Umbilical cord (tissue), 2 donors: ENCODE measurements at places on chromosomes 2 and 18. TPM values are rescaled to one million over a fixed set of nuclear protein-coding genes. Genes with fewer than 3 reads are reported as not detected.

- peak; percentile 6 for DNase-seq
Observed at GRCh38 chr18:1513519-1513918, 608.8 kb downstream of the ADCYAP1 start.

Gene KATNAL2
- total RNA-seq, result 2.9 TPM

Gene ZNF521
- total RNA-seq, result 50.6 TPM

- no peak for DNase-seq
Observed at GRCh38 chr2:82391386-82391785, 2067.7 kb downstream of the SUCLG1 start.

- DNase-seq, result no peak
Observed at GRCh38 chr2:122075381-122075780, 319.9 kb downstream of the TSN start.

- DNase-seq, result no peak
Observed at GRCh38 chr2:238345297-238345968, 25.1 kb downstream of the TRAF3IP1 start.

GRCh38 chr2:227661025-227661649, 5.5 kb upstream of the SCYGR5 start:
- no peak for DNase-seq

DNA sequence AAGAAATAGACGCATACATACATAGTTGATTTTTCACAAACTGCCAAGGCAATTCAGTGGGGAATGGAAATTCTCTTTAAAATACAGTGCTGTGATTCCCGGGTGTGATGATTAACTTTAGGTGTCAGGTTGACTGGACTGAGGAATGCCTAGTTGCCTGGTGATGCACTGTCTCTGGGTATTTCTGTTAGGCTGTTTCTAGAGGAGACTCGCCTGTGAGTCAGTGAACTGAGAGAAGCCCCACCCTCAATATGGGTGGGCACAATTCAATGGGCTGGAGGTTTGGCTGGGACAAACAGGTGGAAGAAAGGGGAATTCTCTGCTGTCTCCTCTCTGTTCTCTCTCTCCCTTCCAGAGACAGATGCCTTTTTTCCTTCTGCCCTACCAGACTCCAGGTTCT, 187.6 kb downstream of the ARHGAP28 start:
- DNase-seq, result no peak

DNA sequence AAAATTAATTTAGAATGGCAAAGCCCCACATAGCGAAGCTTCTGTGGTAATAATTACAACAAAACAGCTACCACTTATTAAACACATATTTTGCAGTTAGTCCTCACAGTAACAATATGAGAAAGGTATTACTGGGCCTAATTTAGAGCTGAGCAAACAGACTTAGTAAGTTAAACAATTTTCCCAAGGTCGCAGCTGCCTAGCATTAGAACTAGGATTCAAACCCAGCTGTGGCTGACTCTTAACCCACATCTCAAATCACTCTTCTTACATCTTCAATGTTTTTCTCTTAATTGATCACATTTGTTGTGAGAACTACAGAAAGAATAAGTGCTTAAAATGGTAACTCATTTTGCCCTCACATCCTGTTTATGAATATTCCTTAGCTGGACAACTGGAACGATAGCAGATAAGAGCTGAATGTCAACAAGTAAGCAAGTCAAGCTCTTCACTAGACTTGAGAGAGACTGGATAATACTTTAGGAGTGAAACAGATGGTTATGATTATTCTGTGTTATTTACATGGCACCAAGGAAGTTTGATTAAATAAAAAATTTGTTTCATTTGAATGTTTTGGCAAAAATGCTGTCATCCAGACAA, 59.4 kb upstream of the TMEM17 start:
- no peak for DNase-seq

DNA sequence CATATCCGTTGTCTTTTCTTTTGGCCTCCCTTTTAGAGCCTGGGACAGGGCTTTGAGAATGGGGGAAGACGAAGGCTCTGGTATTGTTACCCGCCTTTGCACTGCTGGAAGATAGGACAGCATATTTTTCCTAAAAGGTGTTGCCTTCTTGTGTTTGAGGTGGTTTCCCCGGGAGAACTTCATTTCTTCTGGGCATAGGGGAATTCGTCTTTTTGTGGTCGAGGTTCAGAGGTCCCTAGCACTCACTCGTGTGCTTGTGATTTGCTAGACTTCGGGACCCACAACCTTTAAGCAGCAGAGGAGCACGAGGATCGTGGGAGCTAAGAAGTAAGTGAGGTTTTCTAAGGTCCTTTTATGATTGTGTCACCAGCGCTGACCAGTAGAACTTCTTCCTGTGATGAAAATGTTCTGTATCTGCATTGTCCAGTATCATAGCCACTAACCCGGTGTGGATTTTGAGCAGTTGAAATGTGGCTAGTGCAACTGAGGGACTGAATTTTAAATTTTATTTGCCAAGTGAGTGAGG, 611 bp downstream of the ZNF512 start:
- DNase-seq, result no peak

DNA sequence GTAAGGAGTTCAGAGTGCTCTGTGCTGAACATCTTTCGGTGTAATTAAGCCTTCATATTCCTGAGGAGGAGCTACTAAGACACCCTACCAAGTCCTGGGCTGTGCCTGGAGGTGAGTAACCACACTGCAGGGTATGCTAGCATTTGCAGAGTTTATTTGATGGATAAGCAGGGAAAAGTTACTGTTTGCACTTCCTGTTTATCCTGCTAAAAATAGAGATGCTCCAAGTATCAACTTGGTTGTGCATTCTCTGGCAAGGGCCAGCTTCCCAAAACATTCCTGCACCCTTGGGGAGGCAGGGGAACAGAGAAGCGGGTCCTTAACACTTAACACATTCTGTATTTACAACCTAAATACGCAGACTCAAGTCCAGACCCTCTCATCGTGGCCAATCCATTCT, 49.8 kb downstream of the PARD6G start:
- peak; percentile 19 for DNase-seq

Gene PROC
- total RNA-seq, result 3.6 TPM

GRCh38 chr2:72695676-72696075, 130.2 kb downstream of the EXOC6B start:
- DNase-seq, result no peak

Gene GLI2
- total RNA-seq, result 2.2 TPM

DNA sequence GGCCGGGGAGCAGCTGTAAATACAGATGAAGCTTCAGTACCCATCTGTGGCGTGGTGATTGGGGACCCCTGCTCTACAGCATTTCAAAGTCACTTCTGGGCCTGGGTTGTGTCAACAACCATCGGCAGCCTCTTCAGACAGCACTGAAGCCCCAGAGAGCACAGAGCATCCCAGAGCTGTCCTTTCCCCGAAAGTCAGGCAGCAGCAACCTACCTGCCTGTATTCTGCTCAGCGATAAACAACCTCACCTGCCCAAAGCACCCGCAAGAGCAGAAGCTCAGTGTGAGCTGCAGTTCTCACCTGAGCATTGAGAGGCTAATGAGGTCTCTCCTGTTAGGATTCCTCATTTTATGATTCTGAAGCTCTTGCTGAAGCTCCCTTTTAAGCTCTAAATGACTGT, 19.3 kb downstream of the TRABD2A start:
- no peak for DNase-seq

DNA sequence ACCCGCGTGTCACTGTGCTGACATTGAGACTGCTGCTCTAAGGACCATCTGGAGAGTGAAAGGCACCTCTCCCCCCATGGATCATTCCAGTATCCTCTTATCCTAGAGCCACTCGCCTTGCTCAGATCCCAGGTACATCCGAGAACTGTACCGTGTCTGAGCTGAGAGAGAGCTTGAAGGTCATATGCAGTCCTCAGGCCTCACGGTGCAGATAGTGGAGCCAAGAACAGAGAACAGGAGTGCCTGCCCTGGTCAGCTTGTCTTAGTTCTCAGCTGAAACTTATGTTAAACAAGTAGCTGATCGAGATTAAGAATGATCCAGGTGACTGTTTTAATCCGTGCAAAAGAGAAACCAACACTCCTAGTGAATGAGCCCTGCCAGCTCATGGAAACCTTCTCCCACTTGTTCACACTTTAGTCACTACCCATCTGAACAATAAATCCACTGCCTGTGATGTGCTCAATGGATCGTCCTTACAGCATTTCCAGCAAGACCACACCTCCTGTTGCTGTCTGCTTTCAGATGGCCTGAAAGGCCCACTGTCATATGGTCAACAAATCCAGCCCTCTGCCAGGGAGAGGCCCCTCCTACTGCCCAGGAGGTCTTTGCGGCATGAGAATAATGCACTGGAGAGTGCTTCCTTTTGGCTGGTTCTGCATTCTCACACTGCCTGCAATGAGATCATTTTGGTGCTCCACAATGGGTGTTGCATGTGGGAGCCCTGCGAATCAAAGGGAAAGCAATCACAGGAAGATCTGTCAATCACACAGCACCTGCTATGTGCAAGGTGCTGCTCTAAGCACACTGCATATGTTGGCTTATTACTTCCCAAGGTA, 43.7 kb upstream of the APCDD1 start:
- no peak for DNase-seq

Gene IL36G
- not detected for total RNA-seq

- no peak for DNase-seq
Observed at GRCh38 chr2:133389569-133389968, 178.7 kb downstream of the NCKAP5 start.

DNA sequence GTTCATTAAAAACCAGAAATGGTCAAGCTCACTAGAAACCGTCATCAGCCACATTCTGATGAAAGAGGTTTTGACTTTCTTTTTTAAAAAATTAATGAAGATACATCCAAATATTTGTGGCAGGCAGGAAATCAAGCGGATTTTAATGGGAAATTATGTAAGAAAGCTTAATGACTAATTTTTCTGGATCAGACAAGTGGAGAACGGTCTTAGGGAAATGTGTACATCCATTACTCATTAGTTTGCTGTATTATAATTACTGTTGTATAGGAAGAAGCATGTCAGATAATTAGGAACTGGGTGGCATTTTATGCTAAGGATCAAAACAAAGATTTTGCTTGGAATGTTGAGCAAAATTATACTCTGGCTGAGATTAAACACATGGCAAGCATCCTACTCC, 39.4 kb downstream of the AGAP1 start:
- DNase-seq, result no peak

Gene C2orf80
- not detected for total RNA-seq

- DNase-seq, result no peak
Observed at GRCh38 chr2:33205693-33206434, 259.1 kb downstream of the LTBP1 start.

Gene SEMA4C
- total RNA-seq, result 25.5 TPM

- no peak for DNase-seq
Observed at GRCh38 chr18:52572036-52573000, 232.3 kb downstream of the DCC start.

DNA sequence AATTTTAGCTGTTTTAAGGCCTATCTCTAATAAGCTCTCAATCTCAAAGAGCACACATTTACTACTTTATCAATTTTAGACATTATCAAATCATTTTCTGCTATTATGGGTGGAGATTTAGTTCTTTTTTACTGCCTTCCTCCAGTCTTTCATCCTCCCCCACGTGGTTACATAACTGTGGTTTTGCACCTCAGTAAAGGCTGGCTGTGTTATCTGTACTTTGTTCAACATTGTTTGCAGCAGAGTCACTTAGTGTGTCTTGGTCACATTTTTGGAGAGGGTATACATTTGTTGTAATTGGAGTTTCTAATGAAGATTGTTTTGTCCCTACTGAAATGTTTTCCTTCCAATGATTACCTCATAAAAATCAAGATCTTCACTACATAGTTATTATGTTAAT, 549.6 kb upstream of the CELF4 start:
- DNase-seq, result no peak

Gene SCYGR4
- 1.4 TPM for total RNA-seq

DNA sequence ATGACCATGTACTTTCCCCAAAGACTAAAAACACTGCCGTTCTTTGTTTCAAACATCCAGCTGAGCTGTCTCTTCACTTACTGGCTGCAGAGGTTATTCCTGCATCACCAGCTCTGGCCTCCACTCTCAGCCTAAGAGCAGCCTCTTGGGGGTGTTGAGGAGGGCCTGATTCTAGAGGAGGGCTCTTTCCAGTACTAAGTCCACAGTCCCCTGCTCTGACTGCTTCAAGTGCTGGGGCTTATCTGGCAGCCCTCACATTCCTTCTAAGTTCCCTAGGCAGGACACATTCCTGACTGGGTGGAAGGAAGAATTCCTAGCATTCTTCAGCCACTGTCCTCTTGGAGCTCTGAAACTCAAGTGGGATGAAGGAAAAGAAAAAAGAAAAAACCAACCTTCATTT, 32.9 kb upstream of the EHBP1 start:
- peak; percentile 74 for DNase-seq

- no peak for DNase-seq
Observed at GRCh38 chr2:67828066-67828465, 234.7 kb downstream of the C1D start.

Gene SLC5A6
- total RNA-seq, result 13.0 TPM

- no peak for DNase-seq
Observed at GRCh38 chr2:191289049-191289448, 43.8 kb downstream of the MYO1B start.

DNA sequence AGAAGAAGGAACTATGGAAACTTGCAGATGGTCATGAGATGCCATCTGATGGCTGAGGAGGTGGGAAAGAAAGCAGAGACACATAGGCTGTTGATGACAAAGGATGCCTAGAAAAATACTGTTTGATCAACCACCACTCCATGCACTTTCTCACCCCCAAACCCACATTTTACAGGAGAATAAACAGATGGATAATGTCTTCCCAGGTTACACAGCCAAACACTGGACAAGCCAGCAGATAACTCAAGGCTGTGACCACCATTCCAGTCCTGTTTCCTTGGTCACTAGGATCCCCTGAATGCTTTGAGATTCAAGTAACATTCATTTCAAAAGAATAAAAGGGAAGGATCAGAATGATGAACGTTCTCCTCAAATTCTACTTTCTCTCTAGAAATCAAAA, 733.0 kb upstream of the SOX11 start:
- DNase-seq, result no peak

GRCh38 chr2:154433010-154433409, 265.5 kb upstream of the KCNJ3 start:
- DNase-seq, result no peak

Gene PDE1A
- 6.5 TPM for total RNA-seq

DNA sequence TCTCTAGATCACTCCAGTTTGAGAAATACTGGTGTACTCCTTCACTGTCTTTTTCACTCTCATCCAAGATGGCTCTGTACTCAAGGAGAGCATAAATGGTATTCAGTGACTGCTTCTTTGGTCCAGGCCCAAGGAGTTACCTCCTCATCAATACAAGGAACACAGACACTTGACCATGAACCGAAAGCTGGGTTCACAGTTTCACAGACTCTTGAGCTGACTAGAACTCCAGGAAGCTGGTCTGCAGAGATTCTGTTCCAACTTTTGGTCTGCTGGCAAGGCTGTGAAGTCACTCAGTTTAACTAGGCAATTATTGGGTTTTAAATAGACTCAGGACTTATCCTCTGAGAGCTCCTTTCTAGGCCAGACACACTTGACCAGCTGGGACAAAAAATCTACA, 7.4 kb upstream of the IGFBP5 start:
- DNase-seq, result no peak

- DNase-seq, result no peak
Observed at GRCh38 chr2:225597911-225598310, 198.4 kb downstream of the NYAP2 start.

DNA sequence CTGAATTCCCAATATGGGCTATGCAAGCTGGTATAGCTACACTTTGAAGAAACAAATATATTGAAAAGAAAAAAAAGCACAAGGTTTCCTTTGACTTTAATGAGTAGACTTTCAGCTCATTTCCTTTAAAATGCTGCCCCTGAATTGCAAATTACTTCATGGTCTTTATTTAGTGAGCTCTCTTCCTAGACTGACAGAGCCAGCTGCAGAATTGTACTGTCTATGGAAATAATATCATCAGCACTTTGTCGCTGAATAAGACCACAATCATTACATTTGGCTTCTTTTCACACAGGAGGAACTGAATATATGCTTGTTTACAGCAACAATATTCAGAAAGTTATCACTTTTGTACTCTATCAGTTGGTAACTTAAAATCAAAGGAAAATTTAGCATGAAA, 41.7 kb downstream of the ARL5A start:
- DNase-seq, result no peak
